ENCODE measurements at places on chromosomes 16 and 17. TPM values are rescaled to one million over a fixed set of nuclear protein-coding genes. Genes with fewer than 3 reads are reported as not detected.

The CD300H gene
- total RNA-seq, result not detected

The CRHR1 gene
- 0.55 TPM for total RNA-seq

The B4GALNT2 gene
- total RNA-seq, result 0.24 TPM

The INPP5K gene
- 87.8 TPM for total RNA-seq

The SOX8 gene
- 11.2 TPM for total RNA-seq

The GP2 gene
- 0.56 TPM for total RNA-seq

The NXPH3 gene
- total RNA-seq, result 5.6 TPM

The SKAP1 gene
- 16.9 TPM for total RNA-seq

The SOST gene
- total RNA-seq, result 0.24 TPM

The AOC2 gene
- 10.3 TPM for total RNA-seq

DNA sequence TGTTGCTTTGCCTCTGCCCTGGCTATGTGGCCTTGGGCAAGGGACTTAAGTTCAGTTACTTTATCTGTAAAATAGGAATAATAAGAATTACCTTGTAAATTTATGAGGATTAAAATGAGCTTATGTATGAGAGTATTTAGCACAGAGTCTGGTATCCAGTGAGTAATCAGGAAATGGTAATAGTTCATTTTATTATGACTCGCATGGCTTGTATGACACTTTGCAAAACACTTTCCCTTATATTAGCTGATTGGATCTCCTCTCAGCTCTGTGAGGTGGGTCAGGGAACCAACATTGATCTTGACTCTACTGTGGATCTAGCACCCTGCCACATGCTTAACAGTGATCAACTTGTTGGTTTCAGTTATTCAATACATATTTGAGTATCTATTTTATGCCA is 8.3 kb upstream of the CDH3 start:
- no peaks in the 10 kb centered on the region for H3K27me3 ChIP-seq
- no peak for DNase-seq
- H3K4me1 ChIP-seq, result peaks cover 11% of the 10 kb centered on the region
- H3K36me3 ChIP-seq, result no peaks in the 10 kb centered on the region
- H3K27ac ChIP-seq, result peak overlapping the region; percentile 10

- H3K4me1 ChIP-seq, result no peaks in the 10 kb centered on the region
- no peak overlapping the region for H3K4me3 ChIP-seq
- H3K27ac ChIP-seq, result no peak overlapping the region
- DNase-seq, result no peak
- no peaks in the 10 kb centered on the region for H3K27me3 ChIP-seq
These were observed 500.8 kb downstream of the NPIPA7 start for GRCh38 chr16:16879567-16880251.

GRCh38 chr16:25012525-25012991 is 2.6 kb downstream of the ARHGAP17 start:
- peaks cover 22% of the 10 kb centered on the region for H3K4me1 ChIP-seq
- peak overlapping the region; percentile 99 for H3K27ac ChIP-seq
- no peak overlapping the region for H3K4me3 ChIP-seq
- no peaks in the 10 kb centered on the region for H3K27me3 ChIP-seq

- no peaks in the 10 kb centered on the region for H3K27me3 ChIP-seq
- no peaks in the 10 kb centered on the region for H3K4me1 ChIP-seq
- no peak overlapping the region for H3K27ac ChIP-seq
- no peak overlapping the region for H3K4me3 ChIP-seq
- H3K36me3 ChIP-seq, result no peaks in the 10 kb centered on the region
These were observed 44.0 kb downstream of the MARVELD3 start for GRCh38 chr16:71669926-71670536.

GRCh38 chr16:10070591-10070990 is 111.6 kb downstream of the GRIN2A start:
- no peaks in the 10 kb centered on the region for H3K4me1 ChIP-seq
- H3K4me3 ChIP-seq, result no peak overlapping the region
- no peak for DNase-seq
- no peaks in the 10 kb centered on the region for H3K27me3 ChIP-seq

DNA sequence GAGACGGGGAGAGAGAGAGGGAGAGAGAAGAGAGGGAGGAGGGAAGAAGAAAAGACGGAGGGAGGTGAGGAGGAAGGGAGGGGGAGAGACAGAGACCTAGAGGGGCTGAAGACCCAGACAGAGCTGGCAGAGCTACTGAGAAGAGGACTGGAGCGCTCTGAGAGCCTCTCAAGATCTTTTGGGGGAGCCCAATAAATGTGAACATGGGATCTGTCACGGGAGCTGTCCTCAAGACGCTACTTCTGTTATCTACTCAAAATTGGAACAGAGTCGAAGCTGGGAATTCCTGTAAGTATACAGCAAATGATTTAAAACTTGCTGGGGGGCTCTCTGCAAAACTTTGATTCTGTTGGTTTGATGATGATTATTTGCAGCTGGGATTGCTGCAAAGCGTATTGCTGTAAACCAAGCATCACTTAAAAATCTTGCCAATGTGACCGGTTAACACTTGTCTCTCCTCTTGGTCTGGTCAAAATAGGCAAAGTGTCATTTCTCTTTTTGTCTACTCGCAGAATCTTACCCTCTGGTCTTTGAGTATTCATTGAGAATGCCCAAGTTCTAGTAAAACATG is 344 bp downstream of the CNTNAP4 start:
- no peak overlapping the region for H3K27ac ChIP-seq
- DNase-seq, result no peak
- no peaks in the 10 kb centered on the region for H3K4me1 ChIP-seq
- no peaks in the 10 kb centered on the region for H3K36me3 ChIP-seq

GRCh38 chr16:88923450-88923849 is 53.6 kb downstream of the CBFA2T3 start:
- H3K4me1 ChIP-seq, result peaks cover 11% of the 10 kb centered on the region
- no peak for DNase-seq
- H3K27me3 ChIP-seq, result no peaks in the 10 kb centered on the region
- H3K27ac ChIP-seq, result no peak overlapping the region

GRCh38 chr16:4360538-4361021 is 9.5 kb upstream of the PAM16 start:
- H3K27me3 ChIP-seq, result no peaks in the 10 kb centered on the region
- no peaks in the 10 kb centered on the region for H3K4me1 ChIP-seq
- H3K4me3 ChIP-seq, result no peak overlapping the region
- no peaks in the 10 kb centered on the region for H3K36me3 ChIP-seq

- no peak for DNase-seq
- H3K27ac ChIP-seq, result no peak overlapping the region
- H3K4me1 ChIP-seq, result no peaks in the 10 kb centered on the region
- H3K27me3 ChIP-seq, result no peaks in the 10 kb centered on the region
- H3K4me3 ChIP-seq, result no peak overlapping the region
These were observed 40.4 kb downstream of the LAT start for GRCh38 chr16:29025218-29025617.

GRCh38 chr17:69323806-69324205 is 3.1 kb downstream of the ABCA5 start:
- H3K4me1 ChIP-seq, result peaks cover 7% of the 10 kb centered on the region
- H3K27me3 ChIP-seq, result no peaks in the 10 kb centered on the region

- DNase-seq, result peak; percentile 54
- peak overlapping the region; percentile 94 for H3K4me3 ChIP-seq
- peaks cover 37% of the 10 kb centered on the region for H3K4me1 ChIP-seq
- no peaks in the 10 kb centered on the region for H3K36me3 ChIP-seq
These were observed 759 bp downstream of the ALKBH5 start for GRCh38 chr17:18184143-18185031.

- peak; percentile 88 for DNase-seq
- no peak overlapping the region for H3K27ac ChIP-seq
These were observed 11.8 kb downstream of the CSF3 start for GRCh38 chr17:40026816-40027613.

DNA sequence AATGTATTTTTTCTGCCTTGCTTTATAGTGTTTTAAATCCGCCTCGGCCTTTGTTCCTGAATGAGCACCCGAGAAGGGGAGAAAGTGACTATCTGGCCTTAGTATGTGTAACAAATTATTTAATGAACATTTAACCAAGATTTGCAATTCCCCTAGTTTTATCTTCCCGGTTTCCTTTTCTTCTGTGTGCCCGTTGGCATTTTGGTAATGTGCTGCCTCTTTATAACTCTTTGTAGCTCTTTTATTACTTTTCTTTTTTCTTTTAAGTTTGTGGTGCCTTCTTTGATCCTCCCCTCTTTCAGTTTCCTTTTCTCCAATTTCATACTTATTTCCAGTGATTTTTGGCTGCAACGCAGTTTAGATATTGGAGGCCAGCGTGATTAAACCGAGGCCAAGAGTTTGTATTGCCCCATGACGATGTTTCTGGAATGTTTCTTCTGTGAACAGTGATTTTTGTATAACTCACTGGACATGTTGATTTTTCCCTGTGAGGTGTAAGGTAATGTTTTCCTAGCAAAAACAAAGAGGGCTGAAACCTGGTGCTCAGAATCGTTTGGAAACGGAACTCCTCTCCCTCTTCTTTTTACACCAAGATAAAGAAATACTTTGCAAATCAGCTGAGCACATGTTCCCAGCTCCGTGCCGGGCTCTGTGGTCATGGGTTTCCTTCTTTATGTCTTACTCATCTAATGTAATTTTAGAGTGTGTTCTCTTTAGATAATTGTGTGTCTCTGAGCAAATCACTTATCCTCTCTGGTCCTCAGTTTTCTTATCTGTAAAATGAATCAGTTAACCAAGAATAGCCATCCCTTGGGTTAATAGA is 344.3 kb downstream of the WWOX start:
- no peaks in the 10 kb centered on the region for H3K27me3 ChIP-seq
- peak overlapping the region; percentile 21 for H3K27ac ChIP-seq
- no peaks in the 10 kb centered on the region for H3K4me1 ChIP-seq
- no peak overlapping the region for H3K4me3 ChIP-seq

DNA sequence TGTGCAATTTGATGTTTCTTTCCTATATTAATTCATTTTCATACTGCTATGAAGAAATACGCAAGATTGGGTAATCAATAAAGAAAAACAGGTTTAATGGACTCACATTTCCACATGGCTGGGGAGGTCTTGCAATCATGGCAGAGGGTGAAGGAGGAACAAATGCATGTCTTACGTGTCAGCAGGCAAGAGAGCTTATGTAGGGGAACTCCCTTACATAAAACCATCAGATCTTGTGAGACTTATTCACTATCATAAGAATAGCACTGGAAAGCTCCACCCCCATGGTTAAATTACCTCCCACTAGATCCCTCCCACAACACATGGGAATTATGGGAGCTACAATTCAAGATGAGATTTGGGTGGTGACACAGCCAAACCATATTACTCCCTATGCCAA is 418.9 kb upstream of the MAF start:
- H3K27ac ChIP-seq, result no peak overlapping the region
- no peaks in the 10 kb centered on the region for H3K27me3 ChIP-seq
- peaks cover 4% of the 10 kb centered on the region for H3K4me1 ChIP-seq

DNA sequence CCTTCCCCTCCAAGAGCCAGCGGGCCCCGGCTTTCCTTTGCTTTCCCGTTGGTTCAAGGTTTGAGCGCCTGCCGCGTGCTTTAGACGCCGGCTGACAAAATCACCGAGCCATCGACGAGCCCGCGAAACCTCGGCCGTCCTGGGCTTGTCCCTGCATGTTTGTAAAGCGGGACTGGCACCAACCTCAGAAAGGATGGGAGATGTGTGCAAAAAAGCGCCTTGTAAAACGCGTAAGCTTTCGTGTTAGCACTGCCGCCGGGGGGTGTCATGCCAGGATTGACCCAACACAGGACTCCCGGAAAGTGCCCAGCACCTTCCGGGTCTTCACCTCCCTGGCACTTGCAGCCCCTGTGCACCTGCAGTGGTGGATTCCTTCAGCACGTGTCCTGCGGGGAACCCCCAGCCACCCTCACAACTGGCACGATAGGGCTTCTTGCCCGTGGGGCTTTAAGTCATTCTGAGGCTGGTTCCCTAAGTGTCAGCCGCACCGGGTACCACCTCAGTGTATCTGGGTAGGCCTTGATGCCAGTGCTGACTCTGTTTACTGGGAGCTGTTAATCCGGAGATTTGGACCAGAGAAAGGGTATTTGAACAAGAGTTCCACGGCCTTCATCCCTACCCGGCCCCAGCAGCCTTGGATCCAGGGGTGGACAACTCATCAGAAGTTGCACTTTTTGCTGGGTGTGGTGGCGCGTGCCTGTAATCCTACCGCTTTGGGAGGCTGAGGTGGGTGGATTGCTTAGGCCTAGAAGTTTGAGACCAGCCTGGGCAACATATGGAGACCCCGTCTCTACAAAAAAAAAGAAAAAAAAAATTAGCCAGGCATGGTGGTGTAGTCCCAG is 817 bp downstream of the NDUFAF8 start:
- H3K27me3 ChIP-seq, result no peaks in the 10 kb centered on the region
- no peaks in the 10 kb centered on the region for H3K36me3 ChIP-seq
- DNase-seq, result peak; percentile 31
- peak overlapping the region; percentile 81 for H3K27ac ChIP-seq

GRCh38 chr16:69471121-69471520 is 46.7 kb downstream of the CYB5B start:
- H3K27me3 ChIP-seq, result no peaks in the 10 kb centered on the region
- no peaks in the 10 kb centered on the region for H3K36me3 ChIP-seq
- no peak overlapping the region for H3K4me3 ChIP-seq
- DNase-seq, result no peak

DNA sequence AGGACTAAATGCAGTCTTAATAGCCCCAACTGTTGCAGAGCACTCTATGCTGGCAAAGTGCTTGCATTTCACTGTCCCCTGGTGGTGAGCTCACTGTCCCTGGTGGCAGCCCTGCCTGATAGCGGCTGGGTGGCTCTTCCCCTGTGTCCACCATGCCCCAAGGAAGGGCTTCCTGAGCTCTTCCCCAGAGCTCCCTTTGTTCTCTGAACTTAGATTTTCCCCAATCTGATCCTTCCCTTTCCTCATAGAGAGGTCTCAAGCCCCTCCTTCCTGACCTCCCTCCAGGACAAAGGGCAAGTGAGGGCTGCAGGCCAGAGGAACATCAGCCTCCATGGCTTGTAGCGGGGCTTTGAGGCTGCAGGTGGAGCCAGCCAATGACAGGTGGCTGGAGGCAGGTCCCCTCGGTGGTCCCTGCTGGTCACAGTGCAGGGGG is 17.0 kb downstream of the BEAN1 start:
- no peak overlapping the region for H3K4me3 ChIP-seq
- no peak overlapping the region for H3K27ac ChIP-seq
- no peak for DNase-seq
- no peaks in the 10 kb centered on the region for H3K27me3 ChIP-seq
- no peaks in the 10 kb centered on the region for H3K4me1 ChIP-seq

- DNase-seq, result no peak
- H3K4me1 ChIP-seq, result no peaks in the 10 kb centered on the region
- no peaks in the 10 kb centered on the region for H3K36me3 ChIP-seq
- no peak overlapping the region for H3K4me3 ChIP-seq
- no peak overlapping the region for H3K27ac ChIP-seq
These were observed 3.2 kb downstream of the CCL3 start for GRCh38 chr17:36086791-36087190.

DNA sequence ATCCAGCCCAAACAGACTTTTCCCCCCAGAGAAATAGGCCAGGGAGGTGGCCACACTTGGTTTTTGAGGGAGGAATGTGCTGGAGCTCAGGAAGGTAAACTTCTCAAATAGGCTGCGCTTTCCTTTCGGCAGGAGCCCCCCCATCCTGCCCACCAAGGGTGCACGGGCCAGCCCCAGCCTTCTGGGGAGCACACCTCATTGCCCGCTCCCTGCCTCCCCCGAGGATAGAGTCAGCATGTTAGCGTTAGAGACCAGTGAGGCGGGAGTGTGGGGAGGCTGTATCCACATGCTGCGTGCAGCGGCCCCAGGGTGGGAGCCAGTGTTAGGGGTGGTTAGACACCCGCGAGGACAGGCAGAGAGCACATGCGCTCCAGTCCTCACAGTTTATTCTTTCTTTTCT is 42.3 kb downstream of the PIPOX start:
- H3K4me1 ChIP-seq, result no peaks in the 10 kb centered on the region
- DNase-seq, result no peak
- no peaks in the 10 kb centered on the region for H3K36me3 ChIP-seq
- H3K4me3 ChIP-seq, result no peak overlapping the region
- H3K27ac ChIP-seq, result no peak overlapping the region

GRCh38 chr17:82458885-82459424 is 414 bp downstream of the NARF start:
- peak overlapping the region; percentile 100 for H3K27ac ChIP-seq
- DNase-seq, result no peak
- no peaks in the 10 kb centered on the region for H3K36me3 ChIP-seq
- H3K4me3 ChIP-seq, result peak overlapping the region; percentile 82
- H3K4me1 ChIP-seq, result peaks cover 33% of the 10 kb centered on the region

All from testis (tissue), 5 donors.